ENCODE measurements at places on chromosomes 5 and 9. TPM values are rescaled to one million over a fixed set of nuclear protein-coding genes. Genes with fewer than 3 reads are reported as not detected.

- DNase-seq, result no peak
These were observed 83.8 kb downstream of the PRRT1B start for GRCh38 chr9:131629226-131629500.

GRCh38 chr9:103474156-103474555 lies 479.0 kb downstream of the CYLC2 start:
- DNase-seq, result no peak

GRCh38 chr5:177421062-177421798 lies 5.2 kb upstream of the GRK6 start:
- no peak for DNase-seq

DNA sequence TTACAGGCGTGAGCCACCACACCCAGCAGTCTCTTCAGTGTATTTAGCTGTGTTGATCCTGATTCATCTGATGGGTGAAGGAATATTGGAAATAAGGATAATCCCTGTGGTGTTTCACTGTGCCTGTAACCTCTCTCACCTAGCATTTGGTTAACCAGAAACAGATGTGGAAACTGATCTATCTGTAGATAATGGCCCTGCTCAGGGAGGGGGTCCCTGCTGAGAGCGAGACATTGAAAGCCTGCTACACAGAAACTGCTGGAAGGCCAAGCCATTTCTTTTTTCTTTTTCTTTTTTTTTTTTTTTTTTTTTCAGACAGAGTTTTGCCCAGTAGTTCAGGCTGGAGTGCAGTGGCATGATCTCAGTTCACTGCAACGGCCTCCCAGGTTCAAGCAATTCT lies 28.4 kb downstream of the QRFP start:
- no peak for DNase-seq

DNA sequence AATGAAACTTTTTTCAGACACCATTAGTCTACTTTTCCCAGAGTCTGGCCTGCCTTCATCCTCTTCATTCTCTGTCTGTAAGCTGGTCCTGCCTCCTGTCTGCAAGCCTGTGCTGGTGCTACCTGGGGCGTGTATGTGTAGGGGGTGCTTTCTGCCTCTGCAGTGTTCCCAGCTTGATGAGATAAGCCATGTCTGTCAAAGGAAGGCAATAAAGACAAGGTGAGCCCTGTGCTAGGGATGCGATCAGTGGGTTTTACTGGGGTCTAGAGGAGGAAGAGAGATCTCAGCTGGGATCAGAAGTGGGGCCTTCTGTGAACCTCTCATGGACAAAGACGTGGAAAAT lies 78.0 kb upstream of the TGFBR1 start:
- no peak for DNase-seq

CDKN2B gene
- total RNA-seq, result 7.1 TPM

DNA sequence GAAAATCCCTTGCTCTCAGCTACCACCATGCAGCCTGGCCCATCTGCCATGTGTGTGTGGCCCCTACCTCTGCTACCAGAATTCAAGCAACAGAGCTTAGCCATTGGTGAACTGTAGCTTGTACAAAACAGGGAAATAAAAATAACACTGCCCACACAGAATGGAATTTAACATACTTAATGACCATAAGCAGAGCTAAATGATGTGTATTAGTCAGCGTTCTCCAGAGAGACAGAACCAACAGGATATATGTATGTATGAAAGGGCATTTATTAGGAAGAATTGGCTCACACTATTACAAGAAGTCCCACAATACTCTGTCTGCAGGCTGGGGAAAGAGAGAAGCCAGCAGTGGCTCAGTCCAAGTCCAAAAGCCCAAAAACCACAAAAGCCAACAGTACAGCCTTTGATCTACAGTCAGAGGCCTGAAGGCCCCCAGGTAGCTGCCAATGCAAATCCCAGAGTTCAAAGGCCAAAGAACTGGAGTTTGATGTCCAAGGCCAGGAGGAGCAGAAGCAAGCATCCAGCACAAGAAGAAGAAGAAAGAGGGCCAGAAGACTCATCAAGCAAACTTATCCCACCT lies 318.8 kb downstream of the DNAH5 start:
- no peak for DNase-seq

GRCh38 chr9:123276551-123276950 lies 8.2 kb upstream of the STRBP start:
- DNase-seq, result no peak

FAM153A gene
- total RNA-seq, result 3.4 TPM

GRCh38 chr5:2220741-2221140 lies 338.0 kb upstream of the IRX4 start:
- no peak for DNase-seq

GRCh38 chr9:96217754-96218693 lies 84.0 kb downstream of the HSD17B3 start:
- peak; percentile 93 for DNase-seq

IFNK gene
- total RNA-seq, result not detected

S1PR3 gene
- 90.5 TPM for total RNA-seq

- no peak for DNase-seq
These were observed 40.0 kb downstream of the LURAP1L start for GRCh38 chr9:12814877-12815237.

DNA sequence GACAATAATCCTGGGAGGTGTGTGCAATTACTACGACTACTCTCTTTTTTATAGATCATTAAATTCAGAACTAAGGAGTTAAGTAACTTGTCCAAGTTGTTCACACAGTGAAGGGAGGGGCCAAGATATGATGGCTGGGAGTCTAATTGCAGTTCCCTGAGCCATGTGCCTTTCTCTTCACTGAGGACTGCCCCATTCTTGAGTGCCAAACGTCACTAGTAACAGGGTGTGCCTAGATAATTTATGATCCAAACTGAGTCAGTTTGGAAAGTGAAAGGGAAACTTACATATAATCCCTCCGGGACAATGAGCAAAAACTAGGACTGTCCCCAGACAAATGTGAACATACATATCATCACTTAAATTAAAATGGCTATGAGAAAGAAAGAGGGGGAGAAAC lies 20.2 kb downstream of the IL7R start:
- no peak for DNase-seq

PCDHGA2 gene
- 7.4 TPM for total RNA-seq

CEP120 gene
- 14.8 TPM for total RNA-seq

C9orf153 gene
- 0.24 TPM for total RNA-seq

PCA3 gene
- total RNA-seq, result 0.24 TPM

DNA sequence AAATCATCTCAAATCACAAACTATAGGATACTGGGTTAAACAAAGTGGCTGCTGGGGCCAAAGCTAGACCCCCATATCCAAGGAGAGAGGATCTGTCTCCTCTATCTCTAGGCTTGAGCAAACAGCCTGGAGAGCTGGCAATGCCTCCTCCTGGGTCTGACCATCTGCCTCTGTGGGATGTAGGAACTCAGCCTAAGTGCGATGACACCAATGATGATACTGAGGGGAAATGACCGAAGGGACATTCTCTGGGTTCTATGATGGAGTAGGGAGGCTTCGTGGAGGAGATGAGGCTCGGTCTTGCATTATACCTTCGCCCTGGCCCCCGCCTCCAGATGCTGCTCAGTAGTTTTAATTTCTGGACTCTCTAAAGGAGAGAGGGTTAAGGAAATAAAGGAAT lies 9.3 kb upstream of the SPATA24 start:
- DNase-seq, result no peak

GRCh38 chr5:157865781-157866180 lies 6.8 kb upstream of the CLINT1 start:
- no peak for DNase-seq

GRCh38 chr5:57432876-57433275 lies 49.7 kb downstream of the ACTBL2 start:
- no peak for DNase-seq

TMEM252 gene
- not detected for total RNA-seq

DNA sequence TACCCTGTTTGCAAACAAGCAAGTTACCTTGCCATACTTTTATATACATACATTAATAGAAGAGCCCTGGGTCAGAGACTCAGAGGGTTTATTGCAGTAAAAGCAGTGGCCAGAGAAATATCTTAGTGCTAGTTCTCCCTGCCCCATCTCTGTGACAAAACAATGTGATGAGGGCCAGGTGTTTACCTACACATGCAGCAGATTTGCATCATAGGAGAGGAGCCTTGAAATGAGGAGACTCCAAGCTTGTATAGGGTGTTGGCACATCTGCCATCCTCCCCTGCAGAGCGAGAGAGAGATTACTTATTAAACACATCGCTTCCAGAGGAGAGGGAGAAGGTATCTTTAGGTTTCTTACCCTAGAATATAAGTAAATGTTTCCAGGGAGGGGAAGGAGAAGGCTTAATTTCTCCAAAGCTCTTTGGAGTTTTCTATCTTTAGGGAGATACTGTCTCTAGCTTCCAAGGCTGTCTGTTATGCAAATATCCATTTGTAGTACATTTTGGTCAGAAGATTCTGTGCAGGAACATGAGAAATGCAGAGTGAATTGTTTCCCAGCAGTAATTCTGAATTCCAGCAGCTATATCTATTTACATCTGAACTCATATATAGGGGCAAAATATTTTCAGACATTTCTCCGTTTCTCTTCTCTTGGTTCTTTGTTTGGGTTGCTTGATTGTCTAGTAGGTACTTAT lies 15.7 kb downstream of the FER start:
- DNase-seq, result no peak

GRCh38 chr5:142944140-142944539 lies 174.0 kb downstream of the ARHGAP26 start:
- DNase-seq, result no peak

GRCh38 chr5:6660688-6661087 lies 27.4 kb downstream of the SRD5A1 start:
- DNase-seq, result no peak

TENT4A gene
- 24.3 TPM for total RNA-seq

GRCh38 chr5:147175516-147176097 lies 59.2 kb upstream of the STK32A start:
- DNase-seq, result no peak

- no peak for DNase-seq
These were observed 119.0 kb upstream of the LIFR start for GRCh38 chr5:38675443-38675842.

PCDHGA3 gene
- 2.0 TPM for total RNA-seq

DNA sequence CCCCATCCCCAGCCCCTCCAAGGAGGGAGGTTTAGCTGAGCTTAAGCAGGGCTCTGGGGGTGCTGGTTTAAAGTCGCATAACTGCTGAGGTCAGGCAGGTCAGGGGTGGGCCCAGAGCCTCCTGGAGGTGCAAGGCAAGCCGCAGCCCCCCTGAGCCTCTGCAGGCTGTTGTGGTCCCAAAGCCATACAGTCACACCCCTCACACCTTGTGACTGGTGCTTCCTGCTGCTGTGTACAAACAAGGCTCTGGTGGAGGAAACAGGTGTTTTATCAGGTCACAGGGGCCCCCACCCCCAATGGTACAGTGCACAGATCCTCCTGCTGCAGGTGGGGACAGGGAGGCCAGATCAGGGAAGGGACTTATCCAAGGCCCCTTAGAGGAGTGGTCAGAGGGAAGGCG lies 8.0 kb downstream of the TCF7 start:
- no peak for DNase-seq

CCNB1 gene
- total RNA-seq, result 2.4 TPM

DNA sequence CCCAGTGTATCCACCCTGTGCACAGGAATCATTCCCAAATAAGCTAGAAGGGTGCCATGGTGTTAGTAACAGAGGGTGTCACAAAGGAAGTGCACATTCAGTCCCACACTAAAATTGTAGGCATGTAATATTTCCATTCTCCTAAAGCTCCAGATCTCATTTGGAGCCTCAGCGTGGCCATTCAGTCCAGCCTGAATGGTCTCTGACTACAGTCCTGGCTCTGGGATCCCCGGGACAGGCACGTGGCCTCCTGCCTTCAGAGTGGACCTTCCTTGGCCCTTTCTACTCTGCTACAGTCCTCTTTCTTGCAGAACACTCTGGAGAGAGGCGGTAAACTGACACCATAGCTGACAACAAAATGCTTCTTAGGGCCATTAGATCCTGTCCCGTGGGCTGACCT lies 243.9 kb downstream of the IRX2 start:
- DNase-seq, result no peak

DNA sequence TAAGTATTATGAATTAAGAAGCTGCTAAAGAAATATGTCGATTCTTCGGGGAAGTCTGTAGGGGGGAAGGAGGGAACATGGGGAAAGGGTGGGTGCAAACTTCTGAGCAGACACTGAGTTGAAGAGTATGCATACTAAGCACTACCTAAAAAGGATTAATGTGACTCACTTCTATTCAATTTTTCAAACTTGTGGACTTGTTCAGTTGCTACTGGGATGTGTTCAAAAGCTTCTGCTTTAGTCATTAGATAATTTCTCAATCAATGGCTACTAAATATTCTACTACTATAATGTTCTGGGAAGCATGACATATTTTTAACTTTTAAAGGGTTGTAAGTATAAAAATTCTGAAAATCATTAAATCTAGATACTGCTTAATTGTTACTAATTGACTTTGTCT lies 109.7 kb upstream of the FER start:
- DNase-seq, result no peak

DNA sequence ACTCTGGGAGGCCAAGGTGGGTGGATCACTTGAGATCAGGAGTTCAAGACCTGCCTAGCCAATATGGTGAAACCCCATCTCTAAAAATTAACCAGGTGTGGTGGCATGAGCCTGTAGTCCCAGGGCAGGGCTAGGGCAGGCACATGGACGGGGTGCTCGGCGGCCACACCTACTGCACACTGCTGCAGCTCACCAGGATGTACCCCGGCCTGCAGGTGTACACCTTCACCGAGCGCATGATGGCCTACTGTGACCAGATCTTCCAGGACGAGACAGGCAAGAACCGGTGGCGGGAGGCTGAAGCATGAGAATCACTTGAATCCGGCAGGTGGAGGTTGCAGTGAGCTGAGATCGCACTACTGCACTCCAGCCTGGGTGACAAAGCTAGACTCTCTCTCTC lies 3.2 kb downstream of the ST6GALNAC4 start:
- no peak for DNase-seq

- DNase-seq, result no peak
These were observed 43.9 kb upstream of the EGFL7 start for GRCh38 chr9:136618580-136619547.

GRCh38 chr5:88659529-88660263 lies 223.3 kb downstream of the MEF2C start:
- peak; percentile 76 for DNase-seq

GRCh38 chr5:73544429-73545402 lies 20.7 kb downstream of the ANKRA2 start:
- no peak for DNase-seq

GRCh38 chr5:90473396-90474234 lies 956 bp downstream of the MBLAC2 start:
- peak; percentile 86 for DNase-seq

GRCh38 chr9:76150013-76150412 lies 244.2 kb downstream of the RFK start:
- no peak for DNase-seq

GRCh38 chr5:181170237-181170825 lies 22.9 kb downstream of the OR2V2 start:
- DNase-seq, result no peak

DNA sequence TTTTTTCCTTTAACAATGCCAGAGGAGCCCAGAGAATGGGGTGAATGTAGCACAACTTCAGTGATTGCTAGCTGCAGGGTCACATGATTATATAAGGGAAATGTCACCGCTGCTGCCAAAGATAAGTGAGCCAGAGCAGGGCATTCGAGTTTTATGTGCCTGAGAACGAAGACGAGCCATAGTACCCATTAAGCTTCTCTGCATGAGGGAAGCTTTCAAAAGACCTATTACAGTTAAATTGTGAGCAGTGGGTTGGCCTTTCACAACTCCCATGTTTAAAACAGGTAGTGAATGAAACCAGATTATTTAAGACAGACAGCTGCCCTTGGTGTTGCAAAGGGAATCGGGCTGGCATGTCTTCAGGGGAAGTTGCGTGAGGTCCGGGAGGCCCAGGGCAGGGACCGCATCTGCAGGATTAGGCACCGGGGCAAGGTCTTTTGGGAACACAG lies 82.4 kb upstream of the TNFAIP8 start:
- no peak for DNase-seq

ALDH7A1 gene
- total RNA-seq, result 18.5 TPM

GRCh38 chr9:129936222-129936621 lies 101.0 kb downstream of the USP20 start:
- DNase-seq, result no peak

Measured in posterior vena cava (tissue), 2 donors.